Cardiac ventricle fibroblast (primary cell): ENCODE measurements at places on chromosomes 3 and 15. TPM values are rescaled to one million over a fixed set of nuclear protein-coding genes. Genes with fewer than 3 reads are reported as not detected.

The SRGAP3 gene
- 2.8 and 3.7 TPM in 2 replicates for total RNA-seq

The CNTN6 gene
- total RNA-seq = not detected in 2 replicates

The UBE2E2 gene
- total RNA-seq = 26.8 and 108 TPM in 2 replicates

The FAM3D gene
- total RNA-seq = not detected in 2 replicates

The CYB561D2 gene
- total RNA-seq = 21.4 and 29.5 TPM in 2 replicates

The CCRL2 gene
- 0.62 and 0.83 TPM in 2 replicates for total RNA-seq

The BCL2A1 gene
- not detected in 2 replicates for total RNA-seq

The GOLGA6D gene
- not detected in 2 replicates for total RNA-seq

The DPPA4 gene
- not detected in 2 replicates for total RNA-seq

The IL17RB gene
- not detected in 2 replicates for total RNA-seq

The TRAIP gene
- 1.1 and 7.3 TPM in 2 replicates for total RNA-seq

The PLXNA1 gene
- 33.6 and 34.7 TPM in 2 replicates for total RNA-seq

The SST gene
- total RNA-seq = not detected in 2 replicates

The CADPS gene
- not detected in 2 replicates for total RNA-seq

The DYNLT2B gene
- total RNA-seq = 5.5 and 15.9 TPM in 2 replicates

The PPP1R14D gene
- total RNA-seq = not detected in 2 replicates

The EBLN2 gene
- 0.75 and 1.6 TPM in 2 replicates for total RNA-seq

The ADGRG7 gene
- total RNA-seq = not detected in 2 replicates

The TRPC1 gene
- 12.5 and 14.2 TPM in 2 replicates for total RNA-seq

The SCG5 gene
- total RNA-seq = 4.4 and 10.9 TPM in 2 replicates

The IMPG2 gene
- 0.20 and 0.37 TPM in 2 replicates for total RNA-seq

The GP9 gene
- total RNA-seq = not detected in 2 replicates

The ERICH6 gene
- total RNA-seq = not detected in 2 replicates

The PTH1R gene
- total RNA-seq = 8.4 and 12.4 TPM in 2 replicates

The ARHGEF26 gene
- total RNA-seq = 5.4 and 5.8 TPM in 2 replicates

The FSTL1 gene
- 758 and 767 TPM in 2 replicates for total RNA-seq
